Bladder microvascular endothelial cell (primary cell): ENCODE measurements at places on chromosomes 7 and 10. TPM values are rescaled to one million over a fixed set of nuclear protein-coding genes. Genes with fewer than 3 reads are reported as not detected.

Gene SYT15B
- 0.06 TPM in 1 of 2 replicates, not detected in the other for total RNA-seq

Gene ASZ1
- not detected in 2 replicates for total RNA-seq

Gene EPDR1
- total RNA-seq = 1.4 and 2.8 TPM in 2 replicates

Gene PRLHR
- not detected in 2 replicates for total RNA-seq

Gene OGDHL
- total RNA-seq = 0.16 and 0.25 TPM in 2 replicates

Gene SORCS1
- total RNA-seq = not detected in 2 replicates

Gene SH3PXD2A
- 2.9 and 3.2 TPM in 2 replicates for total RNA-seq

Gene MYH16
- 0.13 and 0.16 TPM in 2 replicates for total RNA-seq

Gene UPK3B
- total RNA-seq = 0.13 TPM in 1 of 2 replicates, not detected in the other

Gene PDZD7
- 0.16 and 0.44 TPM in 2 replicates for total RNA-seq

Gene MEST
- total RNA-seq = 1.1 and 3.2 TPM in 2 replicates

Gene VSTM2A
- not detected in 2 replicates for total RNA-seq

Gene TAS2R41
- not detected in 2 replicates for total RNA-seq

Gene LRIT2
- not detected in 2 replicates for total RNA-seq

Gene AKR1C1
- 0.65 and 14.5 TPM in 2 replicates for total RNA-seq

Gene PTCD1
- total RNA-seq = 3.6 and 5.8 TPM in 2 replicates

Gene HOXA9
- 5.0 and 5.7 TPM in 2 replicates for total RNA-seq

Gene ENKUR
- 0.06 TPM in 1 of 2 replicates, not detected in the other for total RNA-seq

Gene IDI2
- not detected in 2 replicates for total RNA-seq

Gene CTBP2
- 84.2 and 160 TPM in 2 replicates for total RNA-seq

Gene STK17A
- total RNA-seq = 50.7 and 55.5 TPM in 2 replicates

Gene RPEL1
- 0.06 TPM in 1 of 2 replicates, not detected in the other for total RNA-seq

Gene WDFY4
- total RNA-seq = 1.5 TPM in 1 of 2 replicates, not detected in the other

Gene OR6V1
- total RNA-seq = not detected in 2 replicates

Gene POMZP3
- 1.1 and 6.0 TPM in 2 replicates for total RNA-seq

Gene TDRD1
- total RNA-seq = not detected in 2 replicates

Gene CALHM3
- not detected in 2 replicates for total RNA-seq

Gene GNGT1
- not detected in 2 replicates for total RNA-seq

Gene CCSER2
- 11.2 and 45.4 TPM in 2 replicates for total RNA-seq

Gene IFT22
- 12.5 and 14.4 TPM in 2 replicates for total RNA-seq

Gene TMEM236
- total RNA-seq = 0.32 and 2.1 TPM in 2 replicates

Gene TWIST1
- total RNA-seq = 0.16 TPM in 1 of 2 replicates, not detected in the other

Gene NFE2L3
- 14.1 and 70.6 TPM in 2 replicates for total RNA-seq

Gene GHRHR
- not detected in 2 replicates for total RNA-seq

Gene SNX10
- 2.4 and 6.2 TPM in 2 replicates for total RNA-seq

Gene LRIT1
- total RNA-seq = not detected in 2 replicates

Gene GLRX3
- total RNA-seq = 65.9 TPM in 2 replicates
